ENCODE measurements at places on chromosomes 7 and 10.

GRCh38 chr10:128928231-128928836 is 538.7 kb upstream of the MGMT start:
- DNase-seq = no peak

GRCh38 chr7:36360244-36360643 is 29.4 kb upstream of the ANLN start:
- DNase-seq = no peak

DNA sequence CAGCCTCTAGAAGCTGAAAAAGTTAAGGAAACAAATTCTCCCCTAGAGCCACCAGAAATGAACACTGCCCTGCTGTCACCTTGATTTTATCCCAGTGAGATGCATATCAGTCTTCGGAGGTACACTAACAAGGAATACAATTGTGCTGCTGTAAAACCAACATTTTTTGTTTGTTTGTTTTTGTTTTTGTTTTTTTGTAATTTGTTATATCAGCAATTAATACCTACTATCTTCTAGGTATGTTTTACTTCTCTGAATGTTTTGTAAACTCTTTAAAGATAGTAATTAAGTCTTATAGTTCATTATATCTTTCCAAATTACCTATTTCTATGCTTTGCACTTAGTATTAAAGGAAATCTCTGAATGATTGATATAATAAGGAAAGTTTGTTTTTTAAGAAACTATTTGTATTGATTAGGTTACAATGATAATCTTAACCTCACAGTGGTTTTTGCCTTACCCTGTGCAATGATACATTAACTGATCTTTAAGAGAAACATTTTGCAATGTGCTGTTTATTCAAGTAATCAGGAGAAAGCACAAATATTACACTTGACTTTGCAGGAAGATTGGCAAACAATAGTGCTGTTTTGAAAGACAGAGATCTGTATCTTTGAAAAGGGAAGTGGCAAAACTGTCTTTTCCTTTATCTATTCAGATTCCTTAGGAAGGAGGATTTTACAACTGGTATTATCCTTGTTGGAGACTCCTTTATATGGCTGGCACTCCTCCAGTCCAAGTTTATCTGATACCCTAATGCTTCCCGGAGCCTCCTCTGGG is 11.3 kb upstream of the HGF start:
- DNase-seq = no peak

DNA sequence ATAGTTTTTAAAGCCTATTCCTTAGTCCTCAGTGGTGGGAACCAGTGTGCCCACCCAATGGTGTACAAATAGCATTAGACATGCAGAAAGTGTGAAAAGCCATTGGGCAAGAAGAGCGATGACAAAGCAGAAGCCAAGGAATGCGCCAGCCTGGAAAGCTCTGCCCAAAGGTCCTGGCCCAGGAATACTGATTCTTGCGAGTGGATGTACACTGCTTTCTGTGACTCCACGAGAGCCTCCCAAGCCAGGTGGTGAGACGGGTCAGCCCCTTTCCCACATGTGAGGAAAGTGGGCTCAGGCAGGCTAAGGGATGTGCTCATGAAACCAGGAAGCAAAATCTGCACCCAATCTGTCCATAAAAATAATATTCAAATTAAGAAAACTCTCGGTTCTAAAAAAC is 106.6 kb downstream of the ADCY1 start:
- no peak for DNase-seq

GRCh38 chr10:126409821-126410220 is 21.5 kb upstream of the ADAM12 start:
- no peak for DNase-seq

DNA sequence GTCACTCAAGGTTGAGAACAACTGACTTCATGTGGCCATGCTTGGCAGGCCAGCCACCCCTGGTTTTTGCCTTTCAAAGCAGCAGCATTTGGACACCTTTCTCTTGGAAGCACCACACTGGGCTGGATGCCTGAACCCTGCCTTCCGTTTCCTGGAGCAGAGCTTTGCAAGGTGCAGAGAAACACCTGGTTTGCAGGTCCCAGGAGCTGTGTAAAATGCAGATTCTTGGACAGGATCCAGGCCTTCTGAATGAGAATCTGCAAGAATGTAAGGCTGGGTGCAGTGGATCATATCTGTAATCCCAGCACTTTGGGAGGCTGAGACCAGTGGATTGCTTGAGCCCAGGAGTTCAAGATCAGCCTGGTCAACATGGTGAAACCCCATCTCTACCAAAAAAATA is 18.0 kb upstream of the DUSP5 start:
- DNase-seq = no peak

DNA sequence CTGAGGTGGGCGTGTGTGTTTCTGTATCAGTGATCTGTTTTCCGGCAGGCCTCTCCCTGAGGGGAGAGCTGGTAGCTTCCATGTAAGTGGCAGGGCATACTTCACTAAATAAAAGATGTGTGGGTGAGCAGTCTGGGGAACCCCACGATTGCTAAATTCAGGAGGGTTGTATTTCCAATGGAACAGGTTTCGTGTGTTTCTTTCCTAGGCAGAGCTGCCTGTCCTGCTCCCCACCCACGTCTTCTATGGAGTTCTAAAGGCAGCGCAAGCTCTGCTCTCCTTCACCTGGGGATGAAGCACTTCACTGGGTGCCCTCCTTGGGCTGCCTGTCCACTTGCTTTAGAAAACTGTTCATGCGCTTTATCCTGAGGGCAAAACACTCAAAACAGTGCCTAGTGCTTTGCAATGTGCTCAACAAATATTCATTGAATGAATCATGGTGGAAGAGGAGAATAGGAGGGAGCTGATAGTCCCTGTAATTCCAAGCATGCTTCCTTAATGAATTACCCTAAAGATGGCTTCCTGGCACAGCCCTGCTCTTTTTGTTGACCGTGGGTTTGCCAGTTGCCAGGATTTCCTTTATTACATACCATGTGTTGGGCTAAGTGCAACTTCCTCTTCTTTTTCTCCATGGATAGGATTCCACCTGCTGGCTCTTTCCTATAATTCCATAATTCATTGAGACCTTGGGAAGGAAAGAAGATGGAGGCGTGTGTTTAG is 50.6 kb upstream of the SRPK2 start:
- DNase-seq = no peak

DNA sequence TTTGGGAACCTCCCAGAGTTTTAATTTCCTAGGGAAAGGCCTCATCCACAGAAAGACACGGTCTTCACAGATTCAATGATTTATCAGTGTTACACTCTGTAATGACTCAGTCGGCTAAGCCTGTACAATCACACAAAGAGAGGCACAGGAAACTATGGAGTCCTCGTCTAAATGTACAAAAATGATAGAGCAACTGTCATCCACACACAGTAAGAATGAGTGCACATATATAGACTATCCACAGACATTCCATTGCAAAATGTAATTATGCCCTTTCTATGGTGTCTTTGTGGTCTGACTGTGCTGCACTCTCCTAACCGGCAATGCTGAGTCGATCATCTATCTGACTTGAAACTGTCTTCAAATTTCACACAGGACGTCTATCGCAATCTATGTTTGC is 3.5 kb upstream of the NAMPT start:
- DNase-seq = no peak

- DNase-seq = no peak
Observed at GRCh38 chr10:88028654-88029053, 165.2 kb downstream of the PTEN start.

DNA sequence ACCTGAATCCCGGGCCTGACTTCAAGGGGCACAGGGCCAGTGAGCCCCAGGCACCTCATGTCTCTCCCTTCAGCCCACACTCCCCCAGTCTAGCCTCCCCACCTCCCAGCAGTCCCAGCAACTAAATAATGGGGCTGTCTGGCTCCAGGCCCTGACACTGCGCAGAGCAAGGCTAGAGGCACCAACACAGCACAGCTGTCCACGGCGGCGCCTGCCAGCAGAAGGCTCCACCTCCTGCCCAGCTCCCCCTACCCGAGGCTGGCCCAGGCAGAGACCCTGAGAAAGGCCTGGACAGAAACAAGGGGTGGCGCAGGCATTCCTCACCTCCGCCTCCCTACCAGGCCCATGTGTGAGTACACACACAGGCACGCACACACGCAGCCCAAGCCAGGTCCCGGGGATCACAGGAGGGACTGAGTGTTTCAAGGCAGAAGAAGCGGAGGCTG is 6.1 kb downstream of the KCNH2 start:
- DNase-seq = no peak

DNA sequence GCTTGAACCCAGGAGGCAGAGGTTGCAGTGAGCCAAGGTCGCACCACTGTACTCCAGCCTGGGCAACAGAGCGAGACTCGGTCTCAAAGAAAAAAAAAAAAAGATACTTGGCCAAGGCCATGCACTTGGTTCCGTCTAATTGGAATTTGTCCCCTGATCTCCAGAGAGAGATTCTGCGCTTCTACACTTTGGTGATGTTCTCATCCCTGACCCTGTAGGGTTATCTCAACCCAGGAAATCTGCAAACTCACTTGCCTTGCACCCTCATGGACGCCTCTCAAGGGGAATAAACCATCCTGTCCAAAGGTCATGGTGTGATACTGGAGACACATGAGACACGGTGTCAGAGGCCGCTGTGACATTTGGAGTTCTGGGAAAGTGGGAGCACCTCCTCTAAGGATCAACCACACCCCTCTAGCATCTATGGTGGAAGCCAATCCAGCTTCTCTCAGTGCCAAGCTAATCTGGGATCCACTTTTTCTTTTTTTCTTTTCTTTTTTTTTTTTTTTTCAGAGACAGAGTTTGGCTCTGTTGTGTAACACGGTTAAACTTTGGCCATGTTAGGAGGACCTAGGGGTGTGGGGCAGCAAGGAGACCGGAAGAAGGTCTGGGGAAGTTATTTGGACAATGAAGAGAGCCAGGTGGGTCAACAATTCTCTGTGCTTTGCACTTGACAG is 7.8 kb upstream of the POR start:
- DNase-seq = no peak

GRCh38 chr10:50580262-50580891 is 43.4 kb downstream of the SGMS1 start:
- DNase-seq = no peak

DNA sequence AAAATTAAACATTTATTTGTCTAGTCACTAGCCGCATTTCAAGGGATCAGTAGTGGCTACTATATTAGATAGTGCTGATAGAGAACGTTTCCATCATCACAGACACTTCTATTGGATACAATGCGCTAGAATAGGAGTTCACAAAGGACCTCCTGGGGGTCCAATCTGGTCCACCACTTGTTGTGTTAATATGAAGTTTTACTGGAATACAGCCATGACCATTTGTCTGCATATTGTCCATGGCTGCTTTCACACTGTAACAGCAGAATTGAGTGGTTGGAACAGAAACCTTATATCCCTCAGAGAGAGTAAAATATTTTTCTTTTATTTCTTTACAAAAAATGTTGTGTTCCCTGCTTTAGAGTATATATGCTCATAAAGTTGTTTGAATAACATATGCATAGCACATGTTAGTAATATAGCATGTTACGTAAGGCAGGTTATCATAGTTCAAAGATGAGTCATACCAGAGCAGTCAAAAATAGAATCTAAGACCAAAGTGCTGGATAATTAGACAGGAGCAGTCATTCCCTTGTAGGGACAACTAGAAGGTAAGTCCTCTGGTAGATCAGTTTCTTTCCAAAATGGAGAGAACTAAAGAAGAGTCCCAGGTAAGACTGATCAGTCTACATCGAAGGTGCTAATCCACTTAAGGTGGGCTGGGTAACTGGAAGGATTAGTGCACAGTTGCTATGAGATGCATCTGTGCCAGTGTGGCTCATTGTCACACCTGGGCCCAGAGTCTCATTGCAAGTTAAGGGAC is 14.9 kb downstream of the BZW2 start:
- DNase-seq = no peak

- DNase-seq = no peak
Observed at GRCh38 chr7:99010281-99010680, 131.9 kb downstream of the TRRAP start.

GRCh38 chr10:3745521-3745920 is 39.5 kb downstream of the KLF6 start:
- DNase-seq = no peak

DNA sequence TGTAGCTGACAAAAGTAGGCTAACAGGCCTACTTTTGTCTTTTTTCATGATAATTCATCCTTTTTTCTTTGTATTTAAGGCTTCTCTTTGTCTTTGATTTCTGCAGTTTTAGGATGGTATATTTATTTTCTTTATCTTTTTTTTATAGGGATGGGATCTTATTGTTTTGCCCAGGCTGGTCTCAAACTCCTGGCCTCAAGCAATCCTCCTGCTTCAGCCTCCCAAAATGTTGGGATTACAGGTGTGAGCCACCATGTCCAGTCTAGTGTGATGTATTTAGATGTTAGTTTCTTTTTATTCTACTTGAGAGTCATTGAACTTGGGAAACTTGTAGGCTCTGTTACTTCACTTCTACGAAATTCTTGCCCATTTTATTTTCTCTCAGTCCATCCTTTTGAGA is 35.4 kb downstream of the TRIM24 start:
- no peak for DNase-seq

DNA sequence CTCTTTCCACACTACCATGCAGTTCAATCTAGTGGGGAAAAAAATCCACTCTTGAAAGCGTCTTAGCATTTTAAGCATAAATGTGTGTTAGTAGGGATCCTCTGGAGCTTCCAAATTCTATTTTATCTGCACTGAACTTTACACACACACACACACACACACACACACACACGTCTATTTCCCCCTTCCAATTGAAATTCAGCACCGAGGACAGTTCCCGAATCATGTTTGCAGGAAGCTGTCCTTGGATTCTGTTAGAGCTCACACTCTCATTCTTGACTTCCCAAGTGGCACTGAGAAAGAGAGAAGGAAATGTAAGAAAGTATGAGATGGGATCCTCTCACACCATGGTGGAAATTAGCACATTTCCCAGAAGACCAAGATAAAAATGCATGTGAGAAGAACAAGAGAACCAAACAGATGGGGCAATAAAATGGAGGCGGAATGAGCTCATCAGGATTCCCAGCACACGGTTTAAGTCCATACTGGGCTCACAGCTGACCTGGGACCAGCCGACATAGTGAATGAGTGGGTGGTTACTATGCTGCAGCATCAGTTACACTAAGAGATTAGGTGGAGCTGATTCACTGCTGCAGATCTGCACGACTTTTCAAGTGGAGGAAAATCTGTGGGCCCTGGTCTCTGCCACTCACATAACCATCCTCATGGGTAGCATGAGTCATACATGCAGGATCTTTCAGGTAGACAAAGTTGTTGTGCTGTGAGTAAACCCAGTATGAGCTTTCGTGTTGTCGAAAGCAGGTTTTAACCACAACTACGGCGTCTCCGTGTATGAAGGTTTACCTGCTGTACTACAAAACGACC is 3.3 kb upstream of the NPTX2 start:
- DNase-seq = no peak

Measured in cortex of kidney (tissue), 1 donor.